Right ventricle myocardium inferior (tissue), 1 donor: ENCODE measurements at places on chromosomes 2 and 18. TPM values are rescaled to one million over a fixed set of nuclear protein-coding genes. Genes with fewer than 3 reads are reported as not detected.

- no peak for DNase-seq
These were observed 109.1 kb upstream of the RMDN2 start for GRCh38 chr2:37816036-37816435.

The TMEM163 gene
- 0.46 TPM for total RNA-seq

The RAB31 gene
- 11.7 TPM for total RNA-seq

DNA sequence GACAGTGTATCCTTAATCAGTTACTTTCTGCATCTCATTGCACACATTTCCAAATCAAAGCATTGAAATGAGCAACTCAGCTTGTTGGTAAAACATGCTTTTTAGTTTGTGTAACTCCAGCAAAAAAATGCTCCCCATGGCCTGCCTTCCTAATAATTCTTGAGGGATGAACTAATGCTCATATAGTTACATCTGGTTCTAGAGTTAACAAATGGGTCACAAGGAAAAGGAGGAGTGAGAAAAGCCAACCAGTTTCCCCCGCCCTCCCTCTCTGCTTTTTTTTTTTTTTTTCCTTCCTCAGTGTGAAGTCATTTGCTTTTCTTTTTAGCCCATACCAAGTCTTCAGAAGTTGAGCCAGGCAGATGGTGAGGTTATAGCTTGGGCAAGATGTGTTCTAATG, 231.7 kb downstream of the MTX2 start:
- DNase-seq, result no peak

- DNase-seq, result no peak
These were observed 89.0 kb upstream of the UNC80 start for GRCh38 chr2:209682646-209683045.

The CHRNA1 gene
- total RNA-seq, result 0.19 TPM

The L3MBTL4 gene
- 1.1 TPM for total RNA-seq

The PPP1R1C gene
- 24.0 TPM for total RNA-seq

DNA sequence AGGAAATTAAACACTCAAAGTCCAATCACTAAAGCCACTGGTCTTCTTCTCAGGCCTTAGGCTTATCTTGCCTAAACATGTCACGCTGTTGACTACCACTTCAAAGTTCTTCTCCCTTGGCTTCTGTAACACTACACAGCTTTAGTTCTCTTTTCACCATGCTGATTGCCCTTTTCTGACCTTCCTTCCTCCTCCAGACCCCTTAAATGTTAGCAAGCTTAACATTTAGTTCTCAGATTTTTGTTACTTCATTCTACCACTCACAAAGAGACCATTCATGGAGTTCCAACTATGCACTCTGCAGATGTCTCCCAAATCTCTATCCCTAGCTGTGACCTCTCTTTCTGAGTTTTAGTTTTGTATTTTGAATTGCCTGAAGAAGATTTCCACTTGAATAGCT, 64.4 kb downstream of the TTC21B start:
- DNase-seq, result no peak
